ENCODE measurements at places on chromosomes 2 and 18. TPM values are rescaled to one million over a fixed set of nuclear protein-coding genes. Genes with fewer than 3 reads are reported as not detected.

The LDLRAD4 gene
- 27.1 TPM for total RNA-seq

- no peak for DNase-seq
Observed at GRCh38 chr2:100077456-100077855, 64.9 kb downstream of the AFF3 start.

DNA sequence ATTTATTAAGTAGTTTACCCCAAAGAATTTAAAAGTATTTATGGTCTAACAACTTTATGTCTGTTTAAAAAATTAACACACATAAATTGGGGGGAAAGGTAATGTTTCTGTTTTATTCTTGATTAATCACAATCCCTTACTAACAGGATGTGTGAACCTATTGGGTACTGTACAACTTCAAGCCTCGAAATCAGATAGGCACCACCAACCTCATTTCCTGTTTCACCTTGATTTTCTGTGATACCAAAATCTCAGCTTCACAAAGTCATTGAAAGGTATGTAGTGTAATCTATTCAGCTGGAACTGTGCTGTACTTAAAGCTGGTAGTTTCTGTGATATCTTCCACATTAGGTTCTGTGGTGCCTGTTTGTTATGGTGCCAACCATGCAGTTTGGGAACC lies 4.0 kb downstream of the RNMT start:
- no peak for DNase-seq

DNA sequence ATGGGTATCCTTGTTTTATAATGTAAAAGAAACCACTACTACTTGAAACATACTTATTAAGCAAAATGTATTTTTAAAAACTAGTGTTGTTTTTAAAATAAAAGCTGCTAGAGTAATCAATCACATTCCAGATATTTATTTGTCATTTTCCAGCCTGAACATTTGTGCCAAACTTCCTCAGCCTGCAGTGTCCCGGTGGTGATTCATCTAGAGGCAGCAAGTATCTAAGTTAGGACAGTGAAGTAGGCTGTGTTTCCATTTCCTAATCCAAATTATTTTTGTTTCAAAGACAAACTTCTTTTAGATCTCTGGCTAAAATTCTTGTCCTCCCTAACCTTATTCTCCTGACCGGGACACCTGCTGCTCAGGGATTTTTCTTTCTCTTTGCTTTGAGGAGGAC lies 12.8 kb upstream of the GCG start:
- DNase-seq: no peak

The FBXO15 gene
- total RNA-seq: 2.6 TPM

- DNase-seq: no peak
Observed at GRCh38 chr18:55988537-55988936, 400.5 kb upstream of the TCF4 start.

GRCh38 chr18:63850636-63851035 lies 36.9 kb upstream of the SERPINB2 start:
- no peak for DNase-seq

DNA sequence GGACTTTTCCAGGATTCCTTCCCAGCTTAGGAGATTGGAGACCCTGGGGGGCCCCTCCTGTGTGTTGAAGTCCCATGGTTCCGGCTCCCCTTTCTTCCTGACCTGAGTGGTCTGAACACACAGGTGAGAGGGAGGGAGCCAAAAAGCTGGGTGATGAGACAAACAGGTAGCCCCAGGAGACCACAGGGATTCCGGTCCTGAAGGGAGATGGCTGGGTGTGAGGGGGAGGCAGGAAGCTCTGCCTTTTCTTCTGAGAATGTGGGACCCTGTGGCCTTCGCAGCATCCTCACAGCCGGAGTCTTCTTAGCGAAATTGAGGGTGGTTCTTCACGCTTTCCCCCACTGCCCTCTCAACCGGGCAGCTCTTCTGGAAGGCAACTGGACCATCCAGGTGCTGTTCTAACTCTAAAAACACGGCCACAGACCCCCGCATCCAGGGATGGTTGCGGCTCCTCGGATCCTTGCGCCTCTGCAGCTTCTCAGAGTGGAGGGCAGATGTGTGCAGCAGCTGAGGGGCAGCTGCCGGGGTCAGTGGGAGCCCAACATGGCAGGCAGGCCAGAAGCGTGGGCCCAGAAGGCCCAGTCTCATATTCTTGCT lies 4.4 kb downstream of the SLC66A3 start:
- DNase-seq: no peak

GRCh38 chr2:5482929-5483331 lies 209.3 kb upstream of the SOX11 start:
- no peak for DNase-seq

The PFN4 gene
- 1.5 TPM for total RNA-seq

GRCh38 chr2:191202881-191203397 lies 42.3 kb upstream of the MYO1B start:
- DNase-seq: no peak

The SERPINE2 gene
- 61.3 TPM for total RNA-seq

- no peak for DNase-seq
Observed at GRCh38 chr2:46461709-46462171, 17.6 kb upstream of the TMEM247 start.

DNA sequence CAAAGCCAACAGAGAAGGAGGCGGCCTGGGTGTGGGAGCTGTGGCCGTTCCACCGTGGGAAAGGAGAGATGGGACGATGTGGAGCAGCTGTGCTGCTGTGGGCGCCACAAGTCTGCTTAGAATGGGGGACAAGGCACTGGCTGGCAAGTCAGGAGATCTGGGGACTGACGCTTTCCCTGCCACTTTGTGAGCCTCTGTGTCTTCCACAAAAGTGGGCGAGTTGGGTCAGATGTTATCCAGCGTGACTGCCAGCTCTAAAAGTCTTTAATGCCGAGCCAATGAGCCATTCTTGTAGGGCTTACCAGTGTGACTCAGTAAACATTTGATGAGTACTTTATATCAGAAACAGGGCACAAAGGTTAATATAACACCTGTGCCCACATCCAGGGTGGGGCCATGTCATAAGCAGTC lies 113.6 kb upstream of the MGAT5 start:
- no peak for DNase-seq

The MAP4K4 gene
- 140 TPM for total RNA-seq

DNA sequence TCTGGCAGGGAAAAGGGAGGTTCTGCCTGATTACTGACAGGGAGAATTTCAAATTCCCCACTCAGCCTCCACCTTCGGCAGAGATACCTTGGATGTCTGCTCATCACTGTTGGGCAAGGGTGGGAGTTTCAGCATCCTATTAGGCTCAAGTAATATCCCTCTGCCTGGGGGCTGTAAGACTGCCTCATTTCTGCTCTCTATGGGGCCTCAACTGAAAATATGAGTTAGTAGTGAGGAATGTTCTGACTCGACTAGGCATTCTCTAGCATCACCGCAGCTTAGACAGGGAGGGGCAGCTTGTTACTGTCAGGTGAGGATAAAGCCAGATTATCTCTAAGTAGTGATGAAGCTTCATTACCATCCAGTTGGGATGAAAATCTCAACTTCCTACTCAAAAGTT lies 87.7 kb upstream of the LRP1B start:
- no peak for DNase-seq

- DNase-seq: no peak
Observed at GRCh38 chr2:134429886-134430285, 176.0 kb downstream of the MGAT5 start.

DNA sequence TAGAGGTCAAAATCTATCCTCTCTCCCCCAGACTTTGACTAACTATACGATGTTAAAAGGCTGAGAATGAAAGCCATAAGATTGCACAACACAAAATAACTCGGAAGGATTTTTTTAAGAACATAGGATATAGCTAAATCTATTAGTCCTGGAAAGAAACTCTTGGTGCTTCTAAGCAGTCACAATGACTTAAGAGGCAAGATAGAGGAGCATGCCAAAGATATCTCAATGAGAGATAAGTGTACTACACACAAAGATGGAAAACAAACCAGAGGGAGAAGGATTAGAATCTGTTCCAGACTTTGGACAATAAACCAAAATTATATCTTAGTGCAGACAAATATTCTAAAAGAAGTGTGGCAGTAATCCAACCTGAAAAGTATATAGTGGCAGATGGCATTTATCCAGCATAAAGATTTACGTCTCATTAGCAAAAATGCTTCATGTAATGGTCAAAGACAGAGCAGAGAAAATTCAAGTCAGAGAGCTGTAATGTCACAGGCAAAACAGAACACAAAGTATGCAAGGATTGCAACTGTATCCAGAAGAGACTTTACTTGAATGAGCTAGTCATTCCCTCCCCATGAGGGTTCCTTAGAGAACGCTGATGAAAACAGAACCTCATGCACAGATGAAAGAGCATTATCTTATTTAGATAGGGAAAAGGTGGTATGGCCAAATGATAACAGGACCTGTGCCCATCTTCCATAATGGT lies 28.8 kb upstream of the EVA1A start:
- DNase-seq: no peak

The FN1 gene
- total RNA-seq: 986 TPM

The CABLES1 gene
- 18.5 TPM for total RNA-seq

DNA sequence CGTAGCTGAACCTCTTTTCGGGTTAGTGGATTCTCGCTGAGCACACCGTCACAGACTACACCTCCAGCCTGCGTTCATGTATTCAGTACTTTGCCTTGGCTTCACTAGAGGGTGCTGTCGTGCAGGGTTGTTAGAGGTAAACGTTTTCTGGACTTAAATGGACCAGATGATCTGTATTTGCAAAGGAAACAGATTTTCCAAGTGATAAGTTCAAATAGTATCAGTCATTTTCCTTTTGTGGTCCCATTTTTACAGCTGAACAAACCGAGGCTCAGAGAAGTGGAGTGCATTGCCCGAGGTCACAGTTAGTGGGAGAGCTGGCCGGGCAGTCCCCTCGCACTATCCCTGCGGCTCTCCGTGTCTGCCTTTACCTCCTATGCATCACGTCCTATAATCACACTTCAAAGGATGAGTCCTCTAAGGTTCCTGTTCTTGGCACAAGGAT lies 125.9 kb downstream of the MAP4K4 start:
- peak; percentile 78 for DNase-seq

The IL1F10 gene
- total RNA-seq: not detected

The MBP gene
- 2,463 TPM for total RNA-seq

- DNase-seq: peak; percentile 80
Observed at GRCh38 chr2:86037141-86037794, 68.4 kb downstream of the POLR1A start.

The GKN1 gene
- not detected for total RNA-seq

DNA sequence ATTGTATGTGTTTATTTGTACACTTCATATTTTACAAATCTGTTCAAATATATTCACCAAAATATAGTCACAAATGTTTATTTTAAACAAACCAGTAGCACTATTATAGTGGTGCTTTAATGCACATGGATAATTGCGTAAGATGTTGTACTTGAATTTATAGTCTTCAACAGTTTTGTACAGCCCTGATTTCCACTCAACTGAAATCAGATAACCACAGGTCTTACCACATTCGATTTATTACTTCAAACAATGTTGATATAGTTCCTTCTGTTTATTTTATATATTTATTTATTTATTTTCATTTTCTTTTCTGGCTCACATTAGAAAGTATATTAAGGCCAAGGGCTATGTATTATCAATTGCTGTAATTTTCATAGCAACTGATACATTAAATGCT lies 99.4 kb upstream of the ZNF804A start:
- no peak for DNase-seq

DNA sequence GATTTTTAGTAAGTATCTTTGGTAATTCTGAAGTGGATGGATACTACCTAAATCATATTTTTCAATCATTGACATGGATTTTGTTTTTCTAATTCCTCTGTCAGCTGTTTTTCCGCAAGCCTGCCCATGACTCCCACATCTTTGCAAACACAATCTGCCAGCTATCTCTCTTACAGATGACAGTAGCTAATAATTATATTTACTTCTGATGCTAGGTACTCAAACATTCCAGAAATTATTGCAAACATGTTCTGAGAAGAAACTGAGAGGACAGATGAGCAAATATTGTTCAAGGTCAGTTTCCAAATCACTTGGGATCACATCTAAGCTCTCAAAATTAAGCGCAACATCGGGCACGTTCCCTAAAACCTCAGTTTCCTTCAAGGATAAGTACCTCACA lies 270.0 kb upstream of the CDH19 start:
- DNase-seq: no peak

- DNase-seq: no peak
Observed at GRCh38 chr2:125867908-125868307, 788.0 kb upstream of the GYPC start.

GRCh38 chr2:62665446-62665845 lies 40.1 kb upstream of the EHBP1 start:
- DNase-seq: no peak

- DNase-seq: no peak
Observed at GRCh38 chr2:121617042-121617599, 32.1 kb downstream of the CLASP1 start.

GRCh38 chr18:58896268-58896667 lies 31.6 kb downstream of the ZNF532 start:
- no peak for DNase-seq

The MAPRE3 gene
- 26.7 TPM for total RNA-seq

The PRLH gene
- not detected for total RNA-seq

The RGPD3 gene
- 0.22 TPM for total RNA-seq

DNA sequence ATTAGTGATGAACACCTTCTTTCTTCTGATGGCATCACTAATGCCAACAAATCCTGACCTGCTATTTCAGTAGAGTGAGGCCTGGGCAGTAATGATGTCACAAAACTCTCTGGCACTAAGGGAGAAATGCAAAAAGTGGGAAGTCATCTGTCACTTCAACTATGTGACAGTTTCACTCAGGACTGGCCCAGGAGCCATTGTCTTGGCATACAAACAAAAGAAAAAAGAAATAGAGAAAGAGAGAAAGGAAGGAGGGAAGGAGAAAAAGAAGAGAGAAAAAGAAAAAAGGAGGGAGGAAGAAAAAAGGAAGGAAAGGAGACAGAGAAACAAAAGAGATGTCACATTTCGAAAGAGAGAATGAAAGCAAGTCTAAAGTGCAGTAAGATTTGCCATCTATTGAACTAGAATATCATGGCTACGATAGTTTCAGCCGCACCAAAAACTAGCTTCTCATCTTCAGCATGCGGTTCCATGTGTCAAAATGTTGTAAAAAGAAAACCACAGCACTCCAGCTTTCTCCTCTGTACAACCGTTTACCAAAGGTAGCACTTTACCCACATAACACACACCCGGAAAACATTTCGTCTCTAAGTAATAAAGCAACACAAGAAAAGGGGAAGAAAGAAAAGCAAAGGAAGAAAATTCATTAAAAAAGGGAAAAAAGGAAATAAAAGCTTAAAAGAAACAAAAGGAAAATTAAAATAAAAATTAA lies 50.1 kb downstream of the CD226 start:
- no peak for DNase-seq

GRCh38 chr2:241063093-241063551 lies 39.0 kb downstream of the MTERF4 start:
- DNase-seq: no peak

The FAHD2B gene
- 32.8 TPM for total RNA-seq

The SCN3A gene
- 0.58 TPM for total RNA-seq

DNA sequence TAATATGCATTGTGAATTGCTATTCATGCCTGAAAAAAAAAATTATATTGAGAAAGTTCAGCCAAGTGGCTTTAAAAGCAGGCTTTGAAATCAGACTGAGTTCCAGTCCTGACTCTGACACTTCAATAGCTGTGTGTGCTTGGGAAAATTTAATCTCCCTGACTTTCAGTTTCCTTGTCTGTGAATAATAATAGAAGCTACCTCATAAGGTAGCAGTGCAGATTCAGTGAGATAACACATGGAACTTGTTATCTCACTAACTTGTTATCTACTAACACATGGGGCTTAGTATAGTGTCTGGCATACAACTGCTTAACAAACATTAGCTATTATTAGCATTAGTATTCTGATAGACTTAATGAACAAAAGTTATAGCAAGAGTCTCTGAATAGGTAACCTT lies 14.9 kb downstream of the ALS2 start:
- no peak for DNase-seq

The KIAA2012 gene
- total RNA-seq: not detected

The CEP192 gene
- 37.8 TPM for total RNA-seq

The RBKS gene
- 4.8 TPM for total RNA-seq

All from sciatic nerve (tissue), 2 donors.